ENCODE measurements at places on chromosomes 2 and 18.

DNA sequence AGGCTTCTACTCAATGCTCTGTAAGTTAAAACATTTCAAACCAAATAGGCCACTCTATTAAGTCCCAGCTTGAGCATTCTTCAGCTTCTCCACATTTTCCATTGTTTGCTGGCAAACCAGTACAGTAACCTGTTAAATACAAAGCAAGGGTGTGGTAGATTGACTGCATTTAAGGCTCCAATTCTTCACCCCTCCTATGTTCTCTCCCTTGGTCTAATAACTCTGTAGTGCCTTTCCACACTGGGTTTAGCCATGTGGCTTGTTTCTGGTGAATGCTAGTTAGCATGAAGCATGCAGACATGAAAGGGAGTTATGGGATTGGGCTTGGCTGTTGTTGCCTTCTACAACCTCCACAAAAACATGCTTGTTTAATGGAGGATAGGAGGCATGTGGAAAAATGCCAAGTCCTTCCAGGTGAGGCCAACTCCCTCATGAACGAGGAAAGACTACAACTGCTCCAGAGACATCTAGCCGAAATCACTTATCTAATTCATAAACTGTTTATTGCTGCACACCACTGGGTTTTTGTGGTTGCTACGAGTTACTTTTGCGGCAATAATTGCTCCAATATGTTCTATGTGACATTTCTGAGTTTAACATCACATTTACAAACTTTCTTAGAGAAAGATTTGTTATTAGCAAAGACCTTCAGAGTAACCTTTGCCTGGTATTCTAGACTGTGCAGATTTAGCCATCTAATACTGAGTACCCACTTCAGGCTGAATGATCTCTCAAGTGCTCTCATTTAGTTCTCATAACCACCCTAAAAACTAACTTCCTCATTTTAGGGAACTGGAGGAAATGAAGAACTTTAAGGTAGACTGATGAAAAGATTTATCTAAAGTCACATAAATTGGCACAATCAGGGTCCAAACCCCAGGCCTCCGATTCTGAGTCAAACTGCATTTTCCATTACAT, 104.0 kb downstream of the SMAD2 start:
- DNase-seq, result no peak

- DNase-seq, result no peak
These were observed 263.6 kb upstream of the SALL3 start for GRCh38 chr18:78716022-78716421.

DNA sequence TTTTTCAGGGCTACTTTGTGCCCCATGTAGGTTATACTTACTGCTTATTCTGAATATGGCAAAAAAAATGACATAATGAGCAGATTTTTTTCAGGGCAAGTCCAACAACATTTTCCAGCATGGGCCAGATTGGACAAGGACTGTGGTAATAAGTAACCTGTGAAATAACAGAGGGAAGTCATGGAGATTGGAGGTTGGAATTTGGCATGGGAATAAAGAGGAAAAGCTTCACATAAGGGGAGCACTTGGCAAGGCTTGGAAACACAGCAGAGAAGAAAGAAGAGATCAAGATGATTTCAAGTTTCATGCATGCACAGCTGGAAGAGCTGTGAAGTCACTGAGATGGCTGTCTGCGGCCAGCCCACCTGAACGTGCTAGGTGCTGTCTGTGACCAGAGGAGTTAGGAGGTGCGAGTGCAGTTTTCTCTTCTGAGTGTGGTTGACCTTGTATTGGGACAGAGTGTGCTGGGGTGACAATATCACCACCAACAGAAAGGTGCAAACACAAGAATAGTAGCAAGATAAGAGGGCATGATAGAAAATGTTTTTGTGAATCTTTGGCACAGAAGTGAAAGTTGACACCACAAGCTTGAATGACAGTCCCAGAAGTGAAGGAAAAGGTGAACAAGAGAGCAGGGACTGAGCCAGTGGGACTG, 71.1 kb upstream of the DSC1 start:
- DNase-seq, result no peak

DNA sequence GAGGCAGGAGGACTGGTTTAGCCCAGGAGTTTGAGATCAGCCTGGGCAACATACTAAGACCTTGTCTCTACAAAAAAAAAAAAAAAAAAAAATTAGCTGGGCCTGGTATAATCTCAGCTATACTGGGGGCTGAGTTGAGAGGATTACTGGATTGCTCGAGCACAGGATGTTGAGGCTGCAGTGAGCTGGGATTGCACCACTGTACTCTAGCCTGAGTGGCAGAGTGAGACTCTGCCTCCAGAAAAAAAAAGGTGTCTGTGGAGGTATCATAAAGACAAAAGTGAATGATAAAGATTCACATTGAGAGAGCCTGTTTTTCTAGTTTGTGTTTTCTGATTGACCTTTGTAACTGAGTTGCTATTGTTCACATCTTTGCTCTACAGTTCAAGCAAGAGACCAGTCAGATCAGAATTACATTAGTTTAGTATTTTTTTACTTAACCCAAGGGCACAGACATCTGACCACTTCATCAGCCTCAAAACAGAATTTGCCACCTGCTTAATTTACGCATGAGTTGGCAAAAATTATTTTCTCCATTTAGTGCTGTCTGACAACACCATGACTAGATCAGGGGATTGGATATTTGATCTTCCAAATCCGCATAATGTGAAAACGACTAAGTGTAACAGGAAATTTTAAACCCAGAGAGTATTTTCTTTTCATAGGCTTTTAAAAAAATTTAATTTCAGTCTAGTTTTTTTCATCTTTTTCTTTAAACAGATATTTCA, 271.0 kb downstream of the TGIF1 start:
- DNase-seq, result no peak

- DNase-seq, result no peak
These were observed 96.7 kb downstream of the GAREM1 start for GRCh38 chr18:32373995-32374394.

DNA sequence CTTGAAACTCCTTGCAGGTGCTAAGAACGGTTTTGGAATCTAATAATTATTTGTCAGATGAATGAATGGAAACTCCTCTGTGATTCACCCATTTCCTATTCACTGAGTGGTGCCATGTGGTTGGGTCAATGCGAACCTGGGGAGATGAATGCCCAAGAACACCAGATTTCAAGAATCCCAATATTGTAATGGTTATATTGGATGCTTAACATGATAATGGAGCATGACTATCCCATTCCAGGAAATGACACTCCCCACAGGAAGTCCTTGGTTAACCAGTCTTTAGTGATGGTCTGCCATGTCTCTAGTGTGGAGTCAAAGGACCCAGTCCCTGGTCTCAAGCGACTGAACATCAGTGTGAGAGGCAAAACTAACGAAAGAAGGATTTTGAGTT, 67.9 kb upstream of the ST3GAL5 start:
- no peak for DNase-seq

DNA sequence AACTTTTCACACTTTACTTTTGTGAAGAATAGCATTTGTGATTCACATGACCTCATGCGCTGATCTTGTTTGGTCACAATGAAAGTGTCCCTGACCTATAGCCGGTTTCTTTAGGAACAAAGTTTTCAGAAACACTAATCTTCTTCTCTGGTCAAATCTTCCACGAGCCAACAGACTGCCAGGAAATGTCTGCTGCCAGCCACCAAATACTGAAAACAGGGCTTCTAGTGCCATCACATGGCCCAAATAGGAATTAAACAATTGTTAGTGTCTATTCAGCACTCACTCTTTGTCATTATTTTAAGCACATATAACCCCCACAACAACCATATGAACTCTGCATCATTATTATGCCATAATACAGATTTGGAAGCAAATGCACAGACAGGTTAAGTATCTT, 286.5 kb upstream of the SYT4 start:
- DNase-seq, result no peak

GRCh38 chr2:47058003-47058931, 96.8 kb downstream of the STPG4 start:
- no peak for DNase-seq

- no peak for DNase-seq
These were observed 68.1 kb downstream of the EN1 start for GRCh38 chr2:118779362-118779761.

GRCh38 chr2:34241905-34242762, 643.0 kb upstream of the FAM98A start:
- no peak for DNase-seq

DNA sequence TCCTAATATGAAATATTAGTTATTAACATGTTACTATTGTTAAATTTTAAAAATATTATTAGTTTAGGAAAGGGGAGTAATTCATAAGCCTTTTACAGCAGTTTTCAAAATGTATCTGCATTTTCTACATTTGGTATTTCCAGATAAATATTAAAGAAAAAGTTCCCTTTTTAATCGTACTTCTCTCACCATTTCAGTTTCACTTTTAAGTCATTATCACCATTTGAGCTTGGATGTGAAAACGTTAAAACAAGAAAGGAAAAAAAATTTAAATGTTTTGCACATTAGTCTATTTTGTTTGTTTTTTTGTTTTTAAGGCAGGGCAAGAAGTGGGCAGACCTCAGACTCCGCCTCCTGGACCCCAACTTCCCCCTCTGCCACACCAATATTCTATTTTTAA, 3.3 kb upstream of the SRSF7 start:
- no peak for DNase-seq

- DNase-seq, result no peak
These were observed 71.3 kb downstream of the PDK1 start for GRCh38 chr2:172627181-172627580.

GRCh38 chr2:73076701-73077423, 5.3 kb upstream of the SFXN5 start:
- no peak for DNase-seq

GRCh38 chr2:240460781-240461431, 25.4 kb downstream of the GPC1 start:
- DNase-seq, result no peak

- DNase-seq, result no peak
These were observed 20.6 kb upstream of the EPAS1 start for GRCh38 chr2:46276642-46277041.

- DNase-seq, result no peak
These were observed 180.3 kb downstream of the ANKRD44 start for GRCh38 chr2:197130318-197130717.

GRCh38 chr2:13230221-13230620, 513.5 kb downstream of the TRIB2 start:
- DNase-seq, result no peak

- no peak for DNase-seq
These were observed 54.3 kb downstream of the SLC40A1 start for GRCh38 chr2:189526241-189526640.

DNA sequence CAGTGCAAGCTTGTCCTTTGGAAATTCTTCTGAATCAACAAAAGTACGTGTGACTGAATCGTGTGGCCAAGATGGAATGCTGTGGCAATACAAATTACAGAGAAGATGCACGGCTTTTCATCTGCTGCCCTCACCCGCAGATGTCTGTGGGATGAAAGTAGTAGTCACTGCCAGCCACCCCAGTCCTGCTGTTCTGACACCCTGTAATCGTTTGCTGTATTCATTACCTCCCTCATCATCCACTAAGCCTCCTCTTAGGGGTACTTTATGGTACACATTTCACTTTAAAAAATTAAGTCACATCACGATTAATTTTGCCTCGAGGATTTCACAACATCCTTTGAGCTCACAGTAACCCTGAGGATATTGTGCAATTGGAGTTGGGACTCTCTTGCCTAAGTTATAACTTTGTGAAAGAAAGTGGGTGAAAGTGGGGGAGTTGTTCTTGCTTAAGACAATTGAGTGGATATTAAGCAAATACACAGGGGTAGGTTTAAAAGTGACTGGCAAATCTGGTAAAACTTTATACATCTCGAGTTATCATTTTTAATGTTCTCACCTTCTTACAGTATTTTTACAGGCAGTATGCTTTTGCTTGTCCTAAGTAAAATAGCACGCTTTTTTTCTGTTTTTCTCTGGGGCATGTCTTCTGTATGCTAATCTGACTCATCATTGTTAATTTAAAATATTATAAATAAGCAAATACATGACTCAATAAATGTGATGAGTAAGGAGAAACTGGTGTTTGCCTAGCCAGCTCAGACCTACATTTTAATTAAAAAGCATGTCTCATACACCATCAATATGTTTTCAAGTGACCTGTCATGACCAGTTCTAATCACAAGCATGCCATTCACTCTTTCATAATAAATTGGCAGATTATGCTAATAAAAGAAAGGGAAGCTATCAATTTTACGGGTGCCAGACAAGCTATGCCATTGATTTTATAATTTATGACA, 680.9 kb downstream of the IRS1 start:
- no peak for DNase-seq

- DNase-seq, result no peak
These were observed 121.6 kb upstream of the FZD5 start for GRCh38 chr2:207891086-207891844.

DNA sequence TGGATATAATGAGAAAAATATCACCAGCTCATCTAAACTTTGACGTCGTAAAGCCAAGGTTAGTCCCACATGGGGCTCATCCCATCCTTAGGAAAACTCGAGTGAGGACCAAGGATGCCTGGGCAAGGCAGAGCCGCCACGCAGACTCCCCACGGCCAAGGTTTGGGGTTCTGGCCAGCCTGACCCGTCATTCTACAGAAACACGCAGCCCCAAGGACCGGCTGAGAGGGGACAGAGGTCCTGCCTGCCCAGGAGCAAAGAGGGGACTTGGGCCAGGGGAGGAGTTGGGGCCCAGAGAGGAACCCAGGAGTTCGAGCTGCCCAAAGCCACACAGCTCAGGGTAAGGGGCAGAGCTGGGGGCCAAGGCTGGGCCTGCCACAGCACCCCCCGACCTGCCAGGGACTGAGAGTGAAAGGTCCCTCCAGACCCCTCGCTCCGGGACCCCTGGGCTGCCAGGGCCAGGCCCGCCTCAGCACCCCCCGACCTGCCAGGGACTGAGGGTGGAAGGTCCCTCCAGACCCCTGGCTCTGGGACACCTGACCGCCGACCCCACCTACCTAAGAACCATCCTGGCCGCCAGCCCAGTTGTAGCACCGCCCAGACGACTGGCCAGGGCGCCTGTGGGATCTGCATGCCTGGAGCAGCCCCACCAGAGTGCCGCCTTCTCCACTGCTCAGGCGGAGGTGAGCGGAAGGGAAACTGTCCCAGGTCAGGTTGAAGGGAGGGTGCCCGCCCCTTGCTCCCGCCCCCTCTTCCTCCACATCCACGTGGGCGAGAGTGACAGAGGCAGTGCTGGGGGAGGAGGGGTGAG, at the start of gene PDCD1:
PDCD1 (minus strand) TSS at position 689 of the 811 bp plus-strand sequence; CDS start at position 633, 56 bp downstream.
- DNase-seq, result no peak

Data from progenitor cell of endocrine pancreas (in vitro differentiated cells).